Activated CD8-positive, alpha-beta T cell treated with anti-CD3 and anti-CD28 coated beads, Interleukin-2, amount 10 ng/mL, durations not matched to agents 7 days and 5 days (primary cell): ENCODE measurements at places on chromosomes 16 and 17. TPM values are rescaled to one million over a fixed set of nuclear protein-coding genes. Genes with fewer than 3 reads are reported as not detected.
A peak's percentile ranks its signal among the peaks of the same experiment; 100 is the strongest.

PLCG2 gene
- 11.1 TPM for total RNA-seq

HSPB9 gene
- total RNA-seq, result 0.29 TPM

TNFSF13 gene
- total RNA-seq, result 8.0 TPM

ZNF385C gene
- total RNA-seq, result 0.23 TPM

CPPED1 gene
- total RNA-seq, result 13.5 TPM

- DNase-seq, result no peak
- no peaks in the 10 kb centered on the region for H3K27me3 ChIP-seq
- H3K4me1 ChIP-seq, result peaks cover 4% of the 10 kb centered on the region
- H3K4me3 ChIP-seq, result no peak overlapping the region
- H3K27ac ChIP-seq, result no peak overlapping the region
These were observed 18.3 kb downstream of the SSH2 start for GRCh38 chr17:29911641-29912177.

DNA sequence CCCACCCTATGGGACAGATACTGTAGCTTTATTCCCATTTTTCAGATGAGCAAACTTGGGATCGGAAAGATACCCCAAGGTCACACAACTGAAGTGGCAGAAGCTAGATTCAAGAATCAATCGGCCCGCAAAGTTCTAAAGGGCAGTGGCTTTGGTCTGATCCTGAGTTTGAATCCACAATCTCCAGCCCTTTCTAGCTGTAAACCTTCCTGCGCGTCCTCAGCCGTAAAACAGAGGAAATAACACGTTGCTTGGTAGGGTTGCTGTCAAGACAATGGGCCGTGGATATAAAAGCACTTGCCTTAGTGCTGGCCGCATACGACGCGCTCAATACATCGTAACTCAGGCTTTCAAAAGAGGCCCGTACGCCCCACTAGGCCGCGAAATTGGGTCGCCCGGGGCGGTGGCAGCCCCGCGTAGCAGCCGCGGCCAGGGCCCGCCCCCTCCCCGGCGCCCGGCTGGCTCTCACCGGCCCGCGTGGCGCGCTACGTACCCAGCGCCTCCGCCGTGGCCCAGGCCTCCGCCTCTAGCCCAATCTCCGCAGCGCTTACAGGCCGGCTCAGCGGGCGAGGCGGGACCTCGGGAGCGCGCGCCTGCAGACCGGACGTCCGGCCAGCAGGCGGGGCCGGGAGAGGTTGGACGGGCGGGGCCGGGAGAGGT, at the start of gene DCAKD:
Gene DCAKD, minus strand, starts transcription at position 573 of the 660 bp plus-strand sequence. CDS start 16,747 bp downstream, outside the sequence.
- H3K4me1 ChIP-seq, result peaks cover 48% of the 10 kb centered on the region
- peak; percentile 94 for DNase-seq

GRCh38 chr16:89043636-89044417, 49.8 kb upstream of the ACSF3 start:
- no peak for DNase-seq
- H3K4me3 ChIP-seq, result no peak overlapping the region
- H3K4me1 ChIP-seq, result no peaks in the 10 kb centered on the region
- H3K36me3 ChIP-seq, result no peaks in the 10 kb centered on the region
- no peak overlapping the region for H3K27ac ChIP-seq
- H3K27me3 ChIP-seq, result no peaks in the 10 kb centered on the region

GRCh38 chr17:38967290-38967738, at the start of gene FBXO47:
TSS of gene FBXO47 (minus strand) at chr17:38967403. CDS start at chr17:38963025, 4,378 bp downstream.
- peaks cover 4% of the 10 kb centered on the region for H3K27me3 ChIP-seq
- peaks cover 28% of the 10 kb centered on the region for H3K4me1 ChIP-seq
- no peaks in the 10 kb centered on the region for H3K36me3 ChIP-seq
- DNase-seq, result peak; percentile 91

- peaks cover under 1% of the 10 kb centered on the region for H3K4me1 ChIP-seq
- H3K27me3 ChIP-seq, result peaks cover 28% of the 10 kb centered on the region
- H3K27ac ChIP-seq, result no peak overlapping the region
- H3K36me3 ChIP-seq, result no peaks in the 10 kb centered on the region
- no peak for DNase-seq
These were observed 20.1 kb upstream of the BCAR1 start for GRCh38 chr16:75271441-75272096.

DNA sequence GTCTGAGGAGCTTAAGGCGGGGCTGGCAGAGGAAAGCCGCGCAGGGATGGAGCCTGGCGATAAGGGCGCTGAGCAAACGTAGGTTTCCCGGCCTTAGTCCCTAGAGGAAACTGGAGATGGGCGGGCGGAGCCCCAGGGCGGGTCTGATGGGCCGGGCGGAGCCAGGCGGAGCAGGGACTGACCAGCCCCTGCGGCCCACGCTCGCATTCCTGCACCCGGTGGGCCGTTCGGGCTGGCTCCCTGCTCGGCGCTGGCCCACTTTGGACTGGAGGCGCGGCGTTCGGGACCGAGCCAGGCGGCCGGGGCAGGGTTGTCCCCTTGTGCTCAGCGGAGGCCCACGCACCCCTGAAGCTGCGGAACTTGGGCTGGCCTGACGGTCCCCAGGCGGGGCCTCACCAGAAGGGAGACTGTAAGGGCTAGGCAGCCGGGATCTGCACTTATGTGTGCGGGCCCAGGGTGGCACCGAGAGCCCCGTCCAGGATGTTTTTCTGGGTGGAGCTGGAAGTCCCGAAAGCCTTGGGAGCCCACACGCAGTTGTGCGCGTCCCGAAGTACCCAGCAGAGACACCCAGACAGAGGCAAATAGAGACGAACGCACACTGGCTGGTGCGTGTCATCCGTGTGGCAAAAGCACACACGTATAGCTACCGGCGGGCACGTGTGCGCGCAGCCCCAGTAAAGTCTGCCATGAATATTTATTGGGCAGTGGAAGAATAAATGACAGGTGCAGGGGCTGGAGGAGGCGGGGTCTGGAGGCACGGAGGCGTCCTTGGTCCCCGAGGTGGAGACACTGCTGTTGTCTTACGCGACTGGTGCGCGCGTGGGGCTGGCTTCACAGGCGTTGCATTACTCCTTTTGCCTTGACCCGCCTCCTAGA, 1.4 kb downstream of the PYDC1 start:
- H3K4me1 ChIP-seq, result peaks cover 27% of the 10 kb centered on the region
- no peaks in the 10 kb centered on the region for H3K36me3 ChIP-seq
- no peak overlapping the region for H3K27ac ChIP-seq
- H3K27me3 ChIP-seq, result peaks cover 52% of the 10 kb centered on the region
